ENCODE measurements at places on chromosomes 12 and 14.

- DNase-seq = peak; percentile 49
Measured at GRCh38 chr12:93591137-93591868, 18.8 kb downstream of the SOCS2 start.

- no peak for DNase-seq
Measured at GRCh38 chr12:102298022-102298421, 100.4 kb upstream of the PMCH start.

DNA sequence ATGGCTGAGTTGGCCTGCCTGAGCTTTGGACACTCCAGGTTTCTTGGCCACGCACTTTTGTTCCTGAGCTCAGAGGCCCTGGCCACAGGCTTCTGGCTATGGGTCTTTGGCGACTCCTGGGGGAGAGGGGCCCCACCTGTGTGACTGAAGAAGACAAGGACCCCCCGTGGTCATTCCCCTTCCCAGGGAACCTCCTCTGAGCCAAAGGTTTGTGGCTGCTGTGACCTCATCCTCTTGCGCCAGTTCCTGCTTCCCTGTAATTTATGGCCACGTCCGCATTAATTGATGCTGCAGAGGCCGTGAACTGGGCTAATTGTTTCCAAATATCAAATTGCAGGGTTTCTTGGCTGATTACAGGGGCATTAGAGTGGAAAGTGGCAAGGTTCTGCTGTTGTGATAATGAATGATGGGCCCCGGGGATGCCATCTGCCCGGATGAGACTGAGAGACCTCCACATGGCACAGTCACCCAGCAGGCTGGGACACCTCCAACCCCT lies 27.6 kb upstream of the NOS1 start:
- DNase-seq = no peak

DNA sequence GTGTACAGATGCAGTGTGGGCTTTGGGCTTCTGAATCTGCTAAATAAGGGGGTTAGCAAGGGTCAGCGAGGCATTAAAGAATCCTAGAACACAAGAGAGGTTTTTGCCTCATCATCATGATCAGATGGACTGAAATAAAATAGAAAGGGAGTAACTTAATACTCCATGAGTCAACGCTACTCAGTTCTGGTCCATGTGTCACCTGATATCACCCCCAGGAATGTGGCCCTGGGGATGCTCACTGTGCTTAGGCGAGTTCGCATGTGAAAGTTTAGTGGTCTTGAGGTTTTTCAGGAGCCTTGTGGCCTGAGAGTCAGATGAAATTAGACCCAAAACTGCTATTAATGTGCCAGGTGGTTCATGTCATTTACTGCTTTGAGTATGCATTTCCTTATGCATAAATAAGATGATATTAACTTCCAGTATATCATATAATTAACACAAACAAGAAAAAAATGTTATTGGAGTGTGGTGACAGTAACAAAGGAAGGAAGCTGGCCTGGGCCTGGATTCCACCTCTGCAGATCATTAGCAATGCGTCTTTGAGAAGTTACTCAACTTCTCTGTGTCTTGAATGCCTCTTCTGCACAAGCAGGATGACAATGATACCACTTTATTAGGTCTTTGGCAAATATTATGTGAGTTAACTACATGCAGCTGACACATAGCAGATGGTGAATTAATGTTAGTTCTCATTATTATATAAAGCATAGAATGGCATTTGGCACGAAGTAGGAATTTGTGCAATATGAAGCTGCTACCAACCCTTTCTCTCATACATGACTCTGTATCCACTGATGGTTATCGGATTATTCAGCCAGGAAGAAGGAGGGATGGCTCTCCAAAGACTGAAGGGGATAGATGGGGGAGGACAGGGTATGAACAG lies 1272.6 kb downstream of the AACS start:
- no peak for DNase-seq

GRCh38 chr12:71456990-71457389 lies 17.4 kb downstream of the LGR5 start:
- DNase-seq = no peak

DNA sequence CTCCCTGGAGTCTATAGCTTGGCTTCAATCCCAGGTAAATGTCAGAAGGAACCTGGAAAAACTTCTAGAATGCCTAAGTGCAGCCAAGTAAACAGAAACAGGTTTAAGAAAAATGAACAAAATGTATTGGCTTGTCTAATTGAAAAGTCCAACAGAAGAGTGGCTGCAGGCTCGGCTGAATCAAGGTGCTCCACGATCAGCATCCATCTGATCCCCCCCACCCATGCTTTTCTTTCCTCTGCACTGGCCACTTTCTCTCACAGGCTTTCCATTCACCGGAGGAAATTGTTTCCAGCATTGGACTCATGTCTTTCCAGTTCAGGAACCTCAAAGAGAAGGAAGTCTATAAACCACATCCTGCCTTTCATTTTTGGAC lies 42.0 kb upstream of the C14orf180 start:
- no peak for DNase-seq

Measured in stimulated activated CD8-positive, alpha-beta memory T cell treated with anti-CD3 and anti-CD28 coated beads, Interleukin-4, amount 100 ng/mL, for 48 hours (primary cell).